ENCODE measurements at places on chromosomes 6 and 20.
A peak's percentile ranks its signal among the peaks of the same experiment; 100 is the strongest.

DNA sequence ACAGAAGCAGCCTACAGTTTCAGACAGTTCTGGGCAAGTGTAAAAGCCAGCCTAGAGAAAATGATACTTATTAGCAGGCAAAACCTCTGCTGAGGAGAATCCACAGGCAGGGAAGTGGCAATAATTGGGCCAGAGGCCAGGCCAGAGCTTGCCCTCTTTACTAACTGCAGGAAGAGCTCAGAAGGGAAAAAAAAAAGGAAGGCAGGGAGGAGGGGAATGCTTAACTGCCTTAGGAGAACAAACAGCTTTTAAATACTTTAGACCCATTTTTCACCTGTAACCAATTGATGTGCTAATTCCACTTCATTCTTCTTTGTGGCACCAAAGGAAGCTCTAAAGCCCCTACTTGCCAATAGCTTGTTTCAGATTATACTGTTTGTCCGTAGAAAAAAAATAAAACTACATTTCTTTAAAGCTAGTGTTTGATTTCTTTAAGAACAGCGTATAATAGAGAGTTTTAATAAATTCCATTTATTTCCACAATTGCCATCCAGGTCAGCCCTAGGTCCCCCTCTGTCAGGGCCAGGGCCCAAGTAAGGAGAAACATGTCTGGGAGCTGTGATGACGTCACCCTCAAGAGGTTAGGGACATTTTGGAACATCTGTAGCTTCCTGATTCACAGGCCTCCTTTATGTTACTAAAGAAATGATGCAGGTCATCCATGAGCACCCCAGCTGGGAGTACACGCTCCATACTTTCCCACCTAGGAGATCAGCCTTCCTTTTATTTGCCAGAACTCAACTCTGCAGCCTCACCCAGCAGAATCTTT, 384.3 kb downstream of the CDC5L start:
- DNase-seq, result no peak

- DNase-seq, result peak; percentile 20
These were observed 104.6 kb upstream of the EXOC2 start for GRCh38 chr6:797479-798077.

GRCh38 chr6:169300916-169301315, 47.3 kb upstream of the THBS2 start:
- no peak for DNase-seq

- peak; percentile 63 for DNase-seq
These were observed at the start of gene RAMACL for GRCh38 chr6:166586424-166587156. Gene RAMACL (minus strand): TSS chr6:166586678. CDS start chr6:166586477, 201 bp downstream.

GRCh38 chr6:13398421-13398994, 70.2 kb upstream of the TBC1D7 start:
- no peak for DNase-seq

DNA sequence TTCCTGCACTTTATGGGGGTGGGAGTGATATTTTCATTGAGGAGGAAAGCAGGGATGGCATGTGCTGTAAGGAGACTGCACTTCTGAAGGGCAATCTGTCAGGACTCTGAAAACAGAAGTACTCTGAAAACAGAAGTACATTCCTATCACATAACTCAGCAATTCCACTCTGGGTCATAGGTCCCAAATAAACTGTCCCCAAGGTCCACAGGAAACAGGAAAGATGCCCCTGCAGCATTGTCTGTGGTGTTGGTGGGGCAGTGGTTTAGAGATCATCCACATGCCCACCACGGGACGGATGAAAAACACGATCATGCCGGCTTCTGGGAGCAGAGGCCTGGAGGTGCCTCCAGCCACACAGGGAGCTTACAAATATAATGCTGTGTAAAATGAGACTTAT, 150.3 kb downstream of the OTOR start:
- peak; percentile 42 for DNase-seq

GRCh38 chr6:129996387-129996786, 22.0 kb upstream of the L3MBTL3 start:
- no peak for DNase-seq

DNA sequence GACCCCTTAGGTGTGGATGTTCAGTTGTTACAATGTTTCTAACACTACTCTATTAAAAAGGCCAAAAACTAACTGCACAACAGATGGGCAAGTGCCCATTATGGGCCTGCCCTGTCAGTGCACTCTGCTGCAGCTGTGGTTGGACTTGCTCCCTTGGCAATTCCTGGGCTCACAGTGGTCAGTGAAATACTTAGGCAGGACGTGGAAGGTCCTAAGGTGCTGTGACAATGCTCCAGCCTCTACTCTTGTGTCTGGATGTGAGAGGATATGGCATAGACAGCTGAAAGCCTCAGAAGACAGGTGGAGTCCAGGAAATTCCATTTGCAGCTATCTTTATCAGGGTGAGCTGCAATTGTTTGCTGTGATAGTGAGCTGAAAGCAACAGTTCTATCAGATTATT, 136.5 kb upstream of the OLIG3 start:
- no peak for DNase-seq

DNA sequence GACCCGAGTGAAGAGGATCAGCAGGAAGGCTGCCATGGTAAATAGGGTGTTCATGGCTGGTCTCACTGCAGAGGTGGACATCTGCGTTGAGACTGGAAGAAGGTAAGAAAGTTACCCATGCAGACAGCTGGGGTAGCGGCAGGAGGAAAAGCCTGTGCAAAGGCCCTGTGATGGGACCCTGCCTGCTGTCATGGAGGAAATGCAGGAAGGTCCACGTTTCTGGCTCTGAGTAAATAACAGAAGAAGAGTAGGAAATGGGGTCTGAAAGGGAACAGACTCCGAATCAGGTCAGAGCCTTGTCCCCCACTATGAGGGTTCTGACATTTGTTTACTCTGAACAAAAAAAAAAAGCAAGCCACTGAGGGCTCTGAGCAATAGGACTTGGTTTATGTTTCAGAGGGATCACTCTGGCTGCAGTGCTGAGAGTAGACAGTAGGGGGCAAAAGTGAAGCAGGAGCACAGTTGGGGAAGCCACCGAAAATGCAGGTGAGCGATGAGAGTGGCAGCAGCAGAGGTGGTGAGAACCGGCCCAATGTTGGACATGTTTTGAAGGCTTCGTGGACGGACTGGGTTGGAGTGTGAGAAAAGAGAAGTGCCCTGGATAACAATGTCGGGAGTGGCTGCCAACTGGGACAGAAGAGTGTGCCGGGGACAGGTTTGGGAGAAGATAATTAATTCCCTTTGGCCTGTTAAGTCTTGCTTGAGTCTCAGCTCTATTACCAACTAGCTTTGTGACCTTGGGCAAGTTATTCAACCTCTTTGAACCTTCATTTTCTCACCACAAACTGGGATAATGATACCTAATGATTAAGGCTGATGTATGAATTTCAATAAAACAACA, 57.9 kb upstream of the MAP7 start:
- peak; percentile 47 for DNase-seq

- DNase-seq, result no peak
These were observed 84.2 kb downstream of the TCP11 start for GRCh38 chr6:35056952-35057351.

DNA sequence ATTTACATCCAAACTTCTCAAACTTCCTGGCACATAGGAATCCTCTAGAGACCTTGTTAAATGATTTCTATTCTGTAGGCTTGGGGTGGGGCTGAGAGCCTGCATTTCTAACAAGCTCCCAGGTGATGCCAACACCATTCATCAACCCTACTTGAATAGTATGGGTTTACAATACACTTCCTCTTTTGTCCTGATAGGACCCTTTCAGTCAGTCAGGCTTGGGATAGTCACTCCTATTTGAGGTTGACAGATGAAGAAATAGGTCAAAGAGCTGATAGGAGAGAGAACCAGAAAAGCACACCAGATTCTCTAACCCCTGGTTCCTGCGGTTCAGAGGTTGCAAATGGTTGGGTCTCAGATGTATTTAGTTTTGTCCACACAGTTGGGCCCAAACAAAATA, 273.4 kb downstream of the TSHZ2 start:
- no peak for DNase-seq

DNA sequence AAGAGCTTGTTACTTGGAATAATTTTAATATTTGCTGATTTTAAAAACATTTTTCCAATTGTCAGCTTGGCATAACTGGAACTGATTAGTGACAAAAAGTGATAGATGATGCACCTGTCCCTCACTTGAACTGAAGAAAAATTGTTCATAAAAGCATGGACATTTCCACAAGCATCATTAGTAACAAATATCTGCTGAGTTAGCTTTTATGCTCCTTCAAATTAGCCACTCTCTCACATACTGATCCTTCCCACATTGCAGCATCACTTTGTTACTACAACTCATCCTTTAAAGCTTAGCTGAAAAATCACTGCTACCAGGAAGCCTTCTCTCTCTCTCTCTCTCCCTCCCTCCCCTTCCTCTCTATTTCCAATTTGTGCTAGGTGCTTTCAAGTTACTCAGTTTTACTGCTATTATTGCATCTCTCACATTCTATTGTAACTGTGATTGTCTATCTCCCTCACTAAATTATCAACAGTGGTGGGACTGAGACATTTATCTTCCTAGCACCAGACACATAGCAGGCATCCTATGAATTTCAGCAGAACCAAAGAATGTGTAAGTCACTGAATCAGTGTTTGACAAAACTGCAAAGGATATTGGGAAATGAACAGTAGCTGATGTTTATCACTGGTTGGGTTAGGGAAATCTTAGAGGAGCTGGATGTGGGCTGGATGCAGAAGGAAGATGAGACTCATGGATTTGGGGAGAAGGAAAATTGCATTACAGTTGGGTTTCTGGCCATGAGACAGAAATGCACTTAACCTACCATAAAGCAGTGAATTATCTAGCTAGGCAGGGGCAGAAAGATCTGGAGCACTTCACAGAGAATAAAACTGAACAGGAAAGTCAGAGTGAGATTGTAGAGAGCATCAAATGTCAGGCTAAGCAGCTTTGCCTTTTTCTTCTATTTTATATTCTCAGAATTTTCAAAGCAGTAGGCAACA, 128.4 kb upstream of the PLN start:
- DNase-seq, result no peak

DNA sequence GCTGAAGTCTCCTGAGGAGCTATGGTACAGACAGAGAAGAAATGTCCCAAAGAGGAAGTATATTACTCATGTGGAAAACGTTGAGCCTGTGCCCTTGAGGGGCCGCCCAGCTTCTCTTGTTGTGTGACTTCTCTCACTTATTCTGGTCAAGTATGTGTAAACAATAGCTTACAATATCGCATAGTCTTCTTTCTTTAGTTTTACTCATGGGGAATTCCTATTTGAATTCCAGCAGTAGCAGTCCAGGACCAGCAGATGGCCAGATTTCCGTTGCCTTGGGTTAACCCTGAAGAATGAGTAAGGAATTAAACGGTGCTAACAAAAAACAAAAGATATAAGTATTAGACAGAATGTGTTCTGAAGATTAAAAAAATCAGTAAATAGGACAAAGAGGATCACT, 522.0 kb upstream of the GJE1 start:
- DNase-seq, result peak; percentile 7

- peak; percentile 81 for DNase-seq
These were observed 57.8 kb downstream of the SLC2A10 start for GRCh38 chr20:46767127-46767761.

GRCh38 chr6:150747155-150747554, 118.3 kb upstream of the MTHFD1L start:
- DNase-seq, result no peak

DNA sequence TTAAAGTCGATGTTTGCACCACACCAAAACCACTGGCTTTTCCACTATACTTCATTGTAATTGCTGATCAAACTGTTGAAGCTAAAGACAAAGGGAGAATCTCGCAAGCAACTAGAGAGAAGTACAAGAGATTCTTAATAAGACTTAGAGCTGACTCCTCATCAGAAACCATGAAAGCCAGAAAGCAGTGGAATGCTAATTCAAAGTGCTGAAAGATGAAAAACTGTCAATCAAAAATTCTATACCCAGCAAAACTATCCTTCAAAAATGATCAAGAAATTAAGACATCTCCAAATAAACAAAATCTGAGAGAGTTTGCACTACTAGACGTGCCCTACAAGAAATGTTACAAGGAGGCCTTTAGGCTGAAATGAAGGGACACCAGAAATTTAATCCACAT, 52.6 kb downstream of the CD83 start:
- DNase-seq, result no peak

- no peak for DNase-seq
These were observed 470.4 kb upstream of the EPHA7 start for GRCh38 chr6:93889713-93890112.

- DNase-seq, result no peak
These were observed 4.4 kb downstream of the AIG1 start for GRCh38 chr6:143064951-143065683.

DNA sequence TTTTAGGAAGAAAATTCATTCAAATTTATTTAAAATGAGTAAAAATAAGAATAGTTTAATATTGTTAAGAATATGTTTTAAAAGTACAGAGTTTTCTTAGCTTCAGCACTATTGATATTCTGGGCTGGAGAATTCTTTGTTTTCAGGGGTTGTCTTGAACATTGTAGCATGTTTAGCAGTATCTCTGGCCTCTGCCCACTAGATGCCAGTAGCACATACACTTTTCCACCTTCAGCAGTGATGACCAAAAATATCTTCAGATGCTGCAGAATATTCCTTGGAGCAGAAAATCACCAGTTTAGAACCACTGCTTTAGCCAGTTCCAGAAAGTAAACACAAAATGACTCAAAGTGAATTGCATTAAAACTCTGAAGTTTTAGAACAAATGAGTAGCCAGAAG, 19.4 kb upstream of the SDHAF4 start:
- no peak for DNase-seq

- DNase-seq, result no peak
These were observed 93.3 kb downstream of the SCML4 start for GRCh38 chr6:107730683-107731314.

DNA sequence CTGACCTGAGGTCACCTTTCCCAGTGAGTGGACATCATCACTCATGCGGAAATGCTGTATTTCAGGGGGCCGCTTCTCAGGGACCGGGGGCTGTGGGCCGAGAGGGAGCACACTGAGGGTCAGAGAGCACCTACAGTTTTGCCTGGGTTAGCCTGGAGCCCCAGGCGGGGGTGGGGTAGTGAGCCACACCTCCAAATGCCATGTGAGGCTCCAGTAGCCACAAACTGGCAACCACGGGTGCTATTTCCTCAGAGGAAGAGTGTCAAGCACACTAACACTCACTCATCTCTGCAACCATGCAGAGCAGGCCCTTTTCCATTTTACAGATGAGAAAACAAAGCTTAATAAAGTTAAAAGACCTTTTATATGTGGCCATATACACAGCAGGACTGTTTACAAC, 4.7 kb downstream of the EHMT2 start:
- DNase-seq, result no peak
